ENCODE measurements at places on chromosomes 6 and 20.
A peak's percentile ranks its signal among the peaks of the same experiment; 100 is the strongest.

- no peak for DNase-seq
Measured at GRCh38 chr20:57701090-57701489, 8.7 kb downstream of the PMEPA1 start.

GRCh38 chr6:169844946-169845345, 93.5 kb downstream of the ERMARD start:
- no peak for DNase-seq

DNA sequence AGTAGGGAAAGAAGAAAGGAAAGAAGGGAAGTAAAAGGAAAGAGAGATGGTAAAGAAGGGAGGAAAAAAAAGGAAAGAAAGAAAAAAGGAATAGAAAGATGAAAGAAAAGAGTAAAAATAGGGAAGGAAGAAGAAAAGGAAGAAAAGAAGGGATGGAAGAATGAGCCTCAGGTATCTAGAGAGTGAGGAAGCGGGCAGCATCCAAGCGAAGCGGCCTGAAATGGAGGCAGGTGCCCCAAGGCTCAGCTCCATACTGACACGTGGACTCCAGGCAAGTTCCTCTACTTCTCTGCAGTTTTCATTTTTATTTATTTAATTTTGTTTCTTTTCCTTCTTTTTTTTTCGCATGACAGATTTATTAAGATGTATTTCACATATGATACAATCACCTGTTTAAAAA, 373.1 kb downstream of the ESR1 start:
- no peak for DNase-seq

DNA sequence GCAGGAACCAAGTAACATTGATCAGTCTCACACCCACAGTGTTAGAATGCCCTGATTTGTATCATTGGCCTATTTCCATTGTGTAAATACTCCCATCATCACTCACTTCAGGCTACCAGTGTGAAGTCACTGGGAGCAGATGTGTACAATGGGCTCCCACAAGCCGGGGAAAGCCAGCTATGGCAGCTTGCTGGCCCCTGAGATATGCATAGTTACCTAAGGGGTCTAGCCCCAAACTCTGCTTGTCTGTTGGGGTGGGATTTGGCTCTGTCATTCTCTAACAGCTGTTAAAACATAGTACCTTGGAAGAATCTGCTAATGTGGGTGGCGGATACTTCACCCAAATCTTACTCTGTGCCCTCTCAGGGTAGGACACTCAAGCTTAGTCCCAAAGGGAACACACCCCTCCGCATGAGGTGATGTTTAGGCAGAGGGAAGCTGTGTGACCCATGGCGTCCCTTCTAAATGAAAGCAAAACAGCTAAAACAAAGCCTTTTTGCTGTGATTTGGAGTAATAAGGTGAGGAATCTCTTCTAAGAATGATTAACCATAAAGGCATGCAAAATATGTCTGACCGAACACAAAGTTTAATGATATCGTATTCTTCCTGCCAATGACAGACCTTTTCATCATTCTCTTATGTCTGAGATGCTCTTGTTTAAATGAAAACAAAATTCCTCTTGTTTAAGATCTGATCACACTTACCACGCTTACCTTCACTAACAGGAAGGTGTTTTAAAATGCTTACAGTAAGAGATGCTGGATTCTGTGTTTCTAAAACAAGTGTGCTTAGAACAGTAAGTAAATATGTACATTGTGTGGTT, 45.9 kb upstream of the PXDC1 start:
- DNase-seq, result peak; percentile 31

- DNase-seq, result no peak
Measured at GRCh38 chr6:25458485-25458884, 179.3 kb downstream of the CARMIL1 start.

- DNase-seq, result no peak
Measured at GRCh38 chr6:16543521-16543920, 217.7 kb downstream of the ATXN1 start.

- DNase-seq, result no peak
Measured at GRCh38 chr20:38032585-38033329, 499 bp downstream of the TTI1 start.

DNA sequence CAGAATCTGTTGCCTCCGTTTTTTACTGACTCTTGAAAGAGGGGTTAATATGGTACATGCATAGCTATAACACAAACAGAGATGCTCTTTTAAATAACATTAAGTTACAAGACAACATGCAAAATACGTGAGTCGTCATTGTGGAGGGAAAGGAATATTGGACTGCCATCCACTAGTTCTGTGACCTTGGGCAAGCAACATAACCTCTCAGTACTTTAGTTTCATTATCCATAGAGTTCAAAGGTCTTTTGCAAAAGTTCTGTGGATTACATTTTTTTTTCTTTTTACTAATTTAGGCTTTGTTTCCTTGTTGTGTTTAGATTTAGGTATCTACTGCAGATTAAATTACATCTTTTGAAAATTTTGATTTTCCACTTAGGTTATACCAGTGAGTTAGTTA, 70.5 kb downstream of the MACROD2 start:
- DNase-seq, result no peak

DNA sequence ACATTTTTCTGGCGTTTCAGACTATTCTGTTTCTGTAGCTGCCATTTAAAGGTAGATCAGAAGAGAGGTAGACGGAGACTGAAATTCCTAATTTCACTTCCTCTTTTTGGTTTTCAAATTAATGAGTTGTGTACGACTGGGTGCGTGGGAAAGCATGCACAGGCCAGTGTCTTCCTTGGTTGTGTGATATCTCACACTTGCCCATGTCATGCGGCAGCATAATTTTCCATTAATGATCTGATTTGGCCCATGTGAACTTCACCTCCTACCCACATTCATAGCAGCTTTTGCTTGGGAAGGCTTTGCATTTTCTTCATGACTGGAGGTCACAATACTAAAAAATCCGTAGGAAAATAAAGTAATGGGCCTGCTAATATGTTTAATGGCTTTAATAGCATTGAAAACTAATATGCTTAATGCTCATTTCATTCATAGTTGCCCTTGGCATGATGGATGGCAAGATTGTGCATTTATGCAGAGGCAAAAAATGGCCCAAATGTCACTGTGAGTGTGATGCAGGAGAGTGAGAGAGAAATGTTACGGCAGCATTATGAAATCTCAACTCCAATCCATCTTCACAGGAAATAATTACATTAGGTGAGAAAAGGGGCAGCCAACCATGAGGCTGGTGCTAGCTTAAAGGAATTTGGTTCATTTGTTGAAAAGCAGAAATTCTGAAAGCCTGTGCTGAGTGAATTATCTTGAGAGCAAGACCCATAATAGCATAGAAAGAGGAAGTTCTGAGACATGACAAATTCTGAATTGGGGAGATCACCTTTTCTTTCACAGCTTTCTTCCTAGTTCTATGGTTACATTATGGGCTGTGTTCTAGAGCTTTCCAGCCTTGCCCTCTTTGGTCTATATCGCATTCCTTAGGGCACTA, 69.0 kb upstream of the UST start:
- DNase-seq, result no peak

- DNase-seq, result no peak
Measured at GRCh38 chr6:112172540-112172939, 81.8 kb downstream of the LAMA4 start.

- DNase-seq, result no peak
Measured at GRCh38 chr6:143007646-143008045, 53.0 kb upstream of the AIG1 start.

DNA sequence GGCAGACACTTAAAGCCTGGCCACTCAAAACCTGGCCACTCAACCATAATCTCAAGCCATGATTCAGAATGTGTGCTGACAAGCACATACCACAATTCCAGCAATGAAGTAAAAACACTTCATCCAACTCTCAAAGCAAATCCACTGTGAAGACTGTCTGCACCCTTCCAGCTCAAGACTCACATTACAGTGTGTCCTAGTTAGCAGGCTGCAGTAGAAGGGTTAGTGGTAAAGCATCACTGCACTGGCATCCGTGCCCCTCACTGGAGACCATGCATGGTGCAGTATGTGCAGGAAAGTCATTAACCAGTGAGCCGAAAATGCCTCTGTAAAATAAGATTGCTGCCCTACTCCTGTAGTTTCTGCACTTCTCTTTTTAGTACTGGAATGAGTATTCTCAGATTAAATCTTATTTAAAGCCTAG, 43.4 kb downstream of the SLC23A2 start:
- DNase-seq, result no peak

DNA sequence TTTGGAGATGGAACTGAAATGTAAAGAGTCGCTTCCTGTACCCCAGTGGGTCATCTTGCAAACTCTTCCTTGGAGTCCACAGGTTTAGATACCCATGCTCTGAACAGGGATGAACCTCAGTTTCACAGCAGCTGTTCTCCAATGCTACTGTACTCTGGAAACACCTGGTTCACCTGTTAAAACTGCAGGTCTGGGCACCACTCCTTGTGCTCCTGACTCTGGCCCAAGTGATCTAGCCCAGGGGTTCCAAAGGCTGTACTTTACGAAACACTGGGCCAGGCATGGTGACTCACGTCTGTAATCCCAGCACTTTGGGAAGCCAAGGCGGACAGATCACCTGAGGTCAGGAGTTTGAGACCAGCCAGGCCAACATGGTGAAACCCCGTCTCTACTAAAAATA, 102.1 kb downstream of the ATP9A start:
- DNase-seq, result no peak

GRCh38 chr20:63973636-63974401, 4.1 kb upstream of the ZNF512B start:
- no peak for DNase-seq

- no peak for DNase-seq
Measured at GRCh38 chr20:34693414-34693813, 10.7 kb upstream of the TP53INP2 start.

- DNase-seq, result no peak
Measured at GRCh38 chr20:18416486-18416885, 50.3 kb downstream of the DZANK1 start.

DNA sequence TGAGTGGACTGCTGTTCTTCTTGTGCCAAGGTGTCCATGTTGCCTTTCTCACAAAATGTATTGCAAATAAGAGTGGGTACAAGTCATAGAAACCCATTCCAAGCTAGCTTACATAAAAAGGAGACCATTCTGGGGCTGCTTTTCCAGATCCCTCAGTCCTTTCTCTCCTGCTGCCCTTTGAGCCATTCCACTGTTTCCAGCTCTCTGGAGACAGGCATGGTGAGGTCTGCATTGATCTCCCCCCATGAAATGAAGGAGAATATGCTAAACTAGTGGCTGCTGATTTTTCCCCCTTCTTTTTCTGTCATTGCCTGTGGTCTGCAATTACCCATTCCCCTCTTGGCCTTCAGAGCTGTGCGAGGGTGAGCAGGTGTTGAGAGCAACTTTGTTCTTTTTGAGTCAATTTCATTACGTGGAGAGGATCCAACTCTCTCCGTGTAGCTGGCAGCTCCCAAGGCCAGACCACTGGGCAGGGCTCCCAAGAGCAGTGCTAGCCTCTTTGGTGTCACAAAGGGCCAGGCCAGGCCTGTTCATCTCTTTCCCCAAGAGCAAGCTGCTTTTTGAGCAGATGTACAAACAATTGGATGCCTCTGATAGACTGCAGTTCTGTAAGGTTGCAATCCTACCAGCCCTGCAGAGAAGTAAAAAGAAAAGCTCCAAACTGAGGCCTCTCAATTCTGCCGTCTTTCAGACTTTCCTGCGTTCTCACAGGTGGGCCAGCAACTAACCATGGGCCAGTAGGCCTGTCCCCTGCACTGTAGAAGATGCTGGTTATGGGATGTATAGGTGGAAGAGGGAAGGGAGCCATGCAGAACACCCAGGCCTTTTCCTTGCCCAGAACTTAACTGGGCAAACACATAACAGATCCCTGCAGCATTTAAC, 96.1 kb upstream of the ARMC2 start:
- DNase-seq, result no peak

GRCh38 chr6:105941621-105942412, 144.3 kb upstream of the PRDM1 start:
- peak; percentile 10 for DNase-seq

- DNase-seq, result no peak
Measured at GRCh38 chr20:16699293-16699692, 30.5 kb upstream of the SNRPB2 start.

GRCh38 chr20:2541940-2542339, 5.6 kb downstream of the TMC2 start:
- no peak for DNase-seq

DNA sequence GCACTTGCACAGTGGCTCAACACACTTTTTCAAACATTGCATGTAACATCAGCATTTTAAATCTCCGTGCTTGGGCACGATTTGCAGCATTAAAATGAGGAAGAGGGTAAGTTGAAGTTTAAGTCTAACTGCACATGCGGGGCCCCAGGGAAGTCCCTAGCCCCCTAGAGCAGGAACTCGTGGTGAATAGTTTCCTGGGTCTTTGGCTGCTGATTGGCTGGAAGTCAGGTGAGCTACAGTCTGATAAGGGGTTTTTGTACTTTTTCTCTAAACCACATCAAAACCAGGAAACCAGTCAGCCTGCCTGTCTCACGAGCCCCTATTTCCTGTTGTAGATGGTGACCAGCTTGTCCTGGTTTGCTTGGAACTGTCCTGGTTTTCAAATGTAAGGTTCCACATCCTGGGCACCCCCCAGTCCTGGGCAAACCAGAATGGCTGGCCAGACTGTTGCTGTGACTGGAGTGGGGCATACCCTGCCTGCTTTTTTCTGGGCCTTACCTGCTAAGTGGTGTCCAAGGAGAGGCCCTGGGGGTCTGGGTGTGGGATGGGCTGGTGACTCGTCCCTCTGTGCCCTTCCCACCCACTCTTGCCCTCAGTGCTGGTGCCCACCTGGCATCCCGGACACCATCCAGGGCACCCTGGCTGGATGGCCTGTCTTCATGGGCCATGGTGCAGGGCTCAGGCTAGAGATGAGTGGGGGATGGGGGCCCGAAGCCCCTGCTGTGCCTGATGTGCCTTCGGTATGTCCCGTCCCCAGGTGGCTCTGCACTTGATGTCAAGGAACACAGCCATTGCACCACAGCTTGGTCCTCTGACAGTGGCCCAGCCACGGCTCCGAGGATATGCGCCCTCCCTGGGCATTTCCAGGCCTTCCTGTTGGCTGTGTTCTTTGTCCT, 31.8 kb downstream of the SUN5 start:
- DNase-seq, result no peak

- no peak for DNase-seq
Measured at GRCh38 chr6:125451750-125452149, 150.0 kb upstream of the HDDC2 start.

GRCh38 chr6:127182501-127182900, 64.0 kb downstream of the RSPO3 start:
- DNase-seq, result peak; percentile 78

GRCh38 chr6:111718990-111719389, 113.3 kb upstream of the TRAF3IP2 start:
- DNase-seq, result no peak

GRCh38 chr6:113522376-113522775, 334.8 kb upstream of the MARCKS start:
- no peak for DNase-seq

Measured in AG04449 (cell line).